ENCODE measurements at places on chromosomes 2 and 18. TPM values are rescaled to one million over a fixed set of nuclear protein-coding genes. Genes with fewer than 3 reads are reported as not detected.

- no peak for DNase-seq
Measured at GRCh38 chr2:95047629-95048510, 22.4 kb downstream of the MAL start.

DNA sequence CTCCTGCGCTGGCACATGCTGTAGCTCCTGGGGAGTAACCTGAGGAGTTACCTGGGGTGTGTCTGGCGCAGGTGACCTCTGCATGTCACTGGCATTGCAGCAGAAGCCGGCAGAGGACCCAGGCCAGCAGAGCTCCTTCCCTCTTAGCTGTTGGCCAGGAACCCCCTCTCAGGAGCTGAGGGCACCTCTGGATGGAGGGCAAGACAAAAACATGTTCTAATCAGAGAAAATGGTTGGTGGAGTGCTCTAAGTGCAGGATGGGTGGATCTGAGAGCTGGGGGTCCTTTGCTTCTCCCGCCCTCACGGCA is 44.9 kb upstream of the SNTG2 start:
- DNase-seq = no peak

GRCh38 chr2:112724591-112725525 is 4.0 kb downstream of the NT5DC4 start:
- DNase-seq = no peak

DNA sequence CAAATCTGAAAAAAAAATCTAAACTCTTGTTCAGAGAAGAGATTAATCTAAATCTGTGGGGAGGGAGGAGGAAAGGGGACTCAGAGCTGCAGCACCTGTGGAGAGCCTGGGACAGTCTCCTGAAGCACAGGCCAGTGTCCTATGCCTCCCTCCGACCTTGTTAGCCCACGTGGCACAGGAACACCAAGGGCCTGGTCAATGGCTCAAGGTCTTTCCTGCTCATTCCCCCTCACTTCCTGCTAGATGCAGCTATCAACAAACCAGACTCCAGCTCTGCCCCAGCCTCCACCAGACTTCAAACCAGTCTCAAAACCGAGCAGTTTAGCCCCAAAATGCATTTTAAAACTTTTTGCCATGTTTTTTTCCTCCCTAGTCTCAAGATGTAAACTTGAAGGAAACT is 20.1 kb upstream of the SULT1C3 start:
- DNase-seq = no peak

Gene ANKRD62
- not detected for polyA plus RNA-seq

All from immature natural killer cell (primary cell).